ENCODE measurements at places on chromosomes 1 and 21. TPM values are rescaled to one million over a fixed set of nuclear protein-coding genes. Genes with fewer than 3 reads are reported as not detected.

GRCh38 chr1:17757426-17757825, 2.3 kb downstream of the ACTL8 start:
- DNase-seq = no peak
- H3K27me3 ChIP-seq = no peaks in the 10 kb centered on the region
- no peaks in the 10 kb centered on the region for H3K36me3 ChIP-seq
- no peak overlapping the region for H3K27ac ChIP-seq

- H3K36me3 ChIP-seq = peaks cover 55% of the 10 kb centered on the region
- H3K27me3 ChIP-seq = no peaks in the 10 kb centered on the region
Observed at GRCh38 chr1:22527555-22528296, 35.6 kb upstream of the EPHA8 start.

- H3K27me3 ChIP-seq = no peaks in the 10 kb centered on the region
- H3K4me3 ChIP-seq = no peak overlapping the region
- H3K36me3 ChIP-seq = peaks cover 94% of the 10 kb centered on the region
Observed at GRCh38 chr1:35449334-35450008, 107.7 kb downstream of the KIAA0319L start.

- H3K27me3 ChIP-seq = no peaks in the 10 kb centered on the region
- no peak for DNase-seq
- H3K4me1 ChIP-seq = peaks cover 11% of the 10 kb centered on the region
- H3K27ac ChIP-seq = no peak overlapping the region
Observed at GRCh38 chr1:81998165-81998564, 197.4 kb downstream of the ADGRL2 start.

GRCh38 chr1:47849591-47850261, 147.5 kb downstream of the TRABD2B start:
- H3K4me3 ChIP-seq = no peak overlapping the region
- DNase-seq = no peak
- no peaks in the 10 kb centered on the region for H3K36me3 ChIP-seq
- no peak overlapping the region for H3K27ac ChIP-seq
- no peaks in the 10 kb centered on the region for H3K27me3 ChIP-seq

GRCh38 chr1:37732111-37732780, 32.7 kb downstream of the EPHA10 start:
- no peaks in the 10 kb centered on the region for H3K36me3 ChIP-seq
- no peak overlapping the region for H3K4me3 ChIP-seq
- H3K27ac ChIP-seq = no peak overlapping the region

- no peaks in the 10 kb centered on the region for H3K36me3 ChIP-seq
- H3K27ac ChIP-seq = no peak overlapping the region
- H3K4me1 ChIP-seq = no peaks in the 10 kb centered on the region
- no peak for DNase-seq
- no peak overlapping the region for H3K4me3 ChIP-seq
Observed at GRCh38 chr1:38225745-38226144, 179.2 kb upstream of the POU3F1 start.

DNA sequence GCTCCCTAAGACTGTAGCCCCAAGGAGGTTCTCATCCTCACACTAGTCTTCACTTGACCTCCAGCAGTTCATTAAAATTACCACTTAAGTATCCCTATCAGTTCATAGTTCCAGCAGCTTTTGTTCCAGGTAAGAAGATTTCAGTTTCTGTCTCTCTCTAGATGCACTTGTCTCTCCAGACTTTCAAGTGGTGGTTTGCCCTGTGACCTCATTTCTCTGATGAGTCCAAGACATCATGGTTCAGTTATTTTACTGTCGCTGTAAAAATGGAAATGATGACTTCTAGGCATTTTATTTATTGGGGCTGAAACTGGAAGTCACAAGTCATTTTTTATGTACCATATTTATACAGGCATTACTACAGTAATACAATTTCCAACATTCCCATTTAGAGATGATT, 17.9 kb upstream of the RGS18 start:
- no peaks in the 10 kb centered on the region for H3K27me3 ChIP-seq
- no peak overlapping the region for H3K4me3 ChIP-seq
- no peak overlapping the region for H3K27ac ChIP-seq
- H3K4me1 ChIP-seq = no peaks in the 10 kb centered on the region

- no peaks in the 10 kb centered on the region for H3K4me1 ChIP-seq
- H3K4me3 ChIP-seq = no peak overlapping the region
- DNase-seq = no peak
- H3K27ac ChIP-seq = no peak overlapping the region
Observed at GRCh38 chr1:186534401-186534800, 73.5 kb upstream of the PDC start.

GRCh38 chr1:217188280-217189237, 442.3 kb downstream of the GPATCH2 start:
- no peaks in the 10 kb centered on the region for H3K36me3 ChIP-seq
- no peak overlapping the region for H3K27ac ChIP-seq
- H3K4me1 ChIP-seq = no peaks in the 10 kb centered on the region
- DNase-seq = no peak

GRCh38 chr1:6052543-6053205, 7.0 kb downstream of the KCNAB2 start:
- H3K36me3 ChIP-seq = no peaks in the 10 kb centered on the region
- no peaks in the 10 kb centered on the region for H3K27me3 ChIP-seq
- no peak for DNase-seq
- H3K4me3 ChIP-seq = no peak overlapping the region
- no peaks in the 10 kb centered on the region for H3K4me1 ChIP-seq

- no peaks in the 10 kb centered on the region for H3K36me3 ChIP-seq
- no peaks in the 10 kb centered on the region for H3K27me3 ChIP-seq
- DNase-seq = no peak
- no peak overlapping the region for H3K4me3 ChIP-seq
- peaks cover 9% of the 10 kb centered on the region for H3K4me1 ChIP-seq
Observed at GRCh38 chr1:64623750-64624191, 121.1 kb upstream of the RAVER2 start.

DNA sequence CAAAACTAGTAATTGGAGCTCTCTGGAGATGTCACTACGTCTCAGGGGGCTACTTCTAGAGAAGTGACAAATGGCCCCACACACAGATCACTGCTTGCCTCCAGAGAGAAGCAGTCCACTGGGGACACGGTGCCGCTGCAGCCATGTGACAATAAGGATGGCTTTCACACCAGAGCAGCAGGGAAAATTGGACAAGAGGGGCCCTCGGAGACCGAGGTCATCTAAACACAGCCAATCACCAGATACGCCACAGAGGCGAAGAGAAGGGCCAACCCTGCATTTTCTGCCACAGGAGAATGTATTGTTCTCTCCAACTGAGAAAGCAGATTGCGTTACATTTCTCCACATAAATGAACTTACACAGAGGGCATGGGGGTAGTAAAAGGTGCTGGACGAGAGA, 51.2 kb upstream of the TIAM1 start:
- no peaks in the 10 kb centered on the region for H3K36me3 ChIP-seq
- H3K27me3 ChIP-seq = no peaks in the 10 kb centered on the region
- no peak overlapping the region for H3K4me3 ChIP-seq
- H3K27ac ChIP-seq = no peak overlapping the region
- DNase-seq = no peak

DNA sequence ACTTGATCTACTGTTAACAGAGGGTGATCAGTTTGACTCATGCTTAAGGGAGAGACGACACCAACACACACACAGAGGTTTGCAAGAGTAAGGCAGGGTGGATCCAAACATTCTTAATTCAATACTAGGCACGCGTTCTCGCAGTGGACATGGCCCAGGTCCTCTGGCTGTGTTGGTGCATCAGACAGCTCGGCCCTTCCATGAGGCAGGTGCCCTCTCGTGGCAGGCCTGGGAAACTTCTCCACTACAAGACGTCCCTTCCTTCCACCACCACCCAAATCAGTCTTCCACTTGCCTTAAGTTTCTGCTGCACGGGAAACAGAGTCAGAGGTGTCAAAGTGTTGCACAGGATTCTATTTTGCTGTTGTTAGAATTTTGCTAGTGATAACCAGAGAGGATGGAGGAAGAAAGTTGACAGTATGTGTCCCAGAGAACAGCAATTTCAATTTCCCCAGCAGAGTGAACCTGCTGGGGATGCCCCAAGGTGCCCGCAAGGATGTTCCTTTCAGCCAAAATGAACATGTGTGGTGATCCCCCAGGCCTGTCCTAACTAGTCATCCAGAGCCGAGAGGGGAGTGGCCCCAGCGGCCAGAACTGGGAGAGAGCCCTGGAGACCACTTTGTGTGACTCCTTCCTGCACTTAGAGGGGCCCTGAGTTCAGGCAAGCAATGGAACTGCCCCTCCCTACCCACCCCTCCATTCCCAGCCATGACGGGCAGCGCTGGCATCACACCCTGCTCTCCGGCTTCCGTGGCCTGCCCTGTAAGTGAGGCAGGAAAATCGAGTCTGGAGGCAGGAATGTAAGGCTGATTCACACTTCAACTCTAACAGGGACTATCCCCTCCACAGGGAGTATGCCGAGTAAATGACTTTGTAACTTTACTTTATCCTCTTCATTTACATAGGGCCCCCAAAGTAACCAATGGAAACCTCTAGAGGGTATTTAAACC, 34.8 kb downstream of the MX1 start:
- H3K27ac ChIP-seq = peak overlapping the region; percentile 50
- H3K4me3 ChIP-seq = no peak overlapping the region
- no peak for DNase-seq

DNA sequence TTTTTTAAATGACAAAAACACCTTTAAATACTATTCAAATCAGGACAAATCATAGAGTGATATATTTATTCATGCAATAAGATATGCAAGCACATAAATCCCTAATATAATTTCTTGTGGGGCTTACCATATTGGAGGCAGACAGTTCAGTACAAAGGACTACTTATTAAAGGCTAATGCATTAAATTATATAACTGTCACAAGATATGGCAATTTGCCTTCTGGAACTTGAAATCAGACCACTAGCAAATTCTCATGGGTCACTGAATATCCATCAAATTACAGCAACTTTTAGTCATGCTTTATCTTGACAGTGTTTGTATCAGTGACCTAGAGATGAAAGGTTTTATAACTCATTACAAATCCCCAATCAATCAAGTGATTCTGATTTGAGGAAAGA, 54.1 kb upstream of the NCAM2 start:
- H3K27ac ChIP-seq = no peak overlapping the region
- H3K36me3 ChIP-seq = no peaks in the 10 kb centered on the region
- no peak for DNase-seq
- H3K4me1 ChIP-seq = no peaks in the 10 kb centered on the region
- no peak overlapping the region for H3K4me3 ChIP-seq
- H3K27me3 ChIP-seq = no peaks in the 10 kb centered on the region

GRCh38 chr1:14167884-14168283, 430.6 kb upstream of the KAZN start:
- H3K27ac ChIP-seq = no peak overlapping the region
- no peak for DNase-seq
- H3K4me1 ChIP-seq = peaks cover 5% of the 10 kb centered on the region
- no peaks in the 10 kb centered on the region for H3K36me3 ChIP-seq
- H3K4me3 ChIP-seq = no peak overlapping the region

GRCh38 chr21:30758306-30758705, 3.1 kb upstream of the KRTAP21-1 start:
- no peaks in the 10 kb centered on the region for H3K4me1 ChIP-seq
- DNase-seq = no peak
- H3K27ac ChIP-seq = no peak overlapping the region
- no peak overlapping the region for H3K4me3 ChIP-seq
- H3K27me3 ChIP-seq = no peaks in the 10 kb centered on the region
- no peaks in the 10 kb centered on the region for H3K36me3 ChIP-seq

- peaks cover 3% of the 10 kb centered on the region for H3K27me3 ChIP-seq
- no peak overlapping the region for H3K4me3 ChIP-seq
- no peak overlapping the region for H3K27ac ChIP-seq
- no peaks in the 10 kb centered on the region for H3K4me1 ChIP-seq
- DNase-seq = no peak
- no peaks in the 10 kb centered on the region for H3K36me3 ChIP-seq
Observed at GRCh38 chr1:245220381-245220985, 65.7 kb downstream of the KIF26B start.

- no peaks in the 10 kb centered on the region for H3K4me1 ChIP-seq
- H3K27me3 ChIP-seq = no peaks in the 10 kb centered on the region
Observed at GRCh38 chr1:33560680-33561079, 88.2 kb downstream of the ZSCAN20 start.

- no peak for DNase-seq
- H3K27ac ChIP-seq = no peak overlapping the region
- no peak overlapping the region for H3K4me3 ChIP-seq
- no peaks in the 10 kb centered on the region for H3K36me3 ChIP-seq
Observed at GRCh38 chr21:28742527-28742926, 250.2 kb downstream of the LTN1 start.

DNA sequence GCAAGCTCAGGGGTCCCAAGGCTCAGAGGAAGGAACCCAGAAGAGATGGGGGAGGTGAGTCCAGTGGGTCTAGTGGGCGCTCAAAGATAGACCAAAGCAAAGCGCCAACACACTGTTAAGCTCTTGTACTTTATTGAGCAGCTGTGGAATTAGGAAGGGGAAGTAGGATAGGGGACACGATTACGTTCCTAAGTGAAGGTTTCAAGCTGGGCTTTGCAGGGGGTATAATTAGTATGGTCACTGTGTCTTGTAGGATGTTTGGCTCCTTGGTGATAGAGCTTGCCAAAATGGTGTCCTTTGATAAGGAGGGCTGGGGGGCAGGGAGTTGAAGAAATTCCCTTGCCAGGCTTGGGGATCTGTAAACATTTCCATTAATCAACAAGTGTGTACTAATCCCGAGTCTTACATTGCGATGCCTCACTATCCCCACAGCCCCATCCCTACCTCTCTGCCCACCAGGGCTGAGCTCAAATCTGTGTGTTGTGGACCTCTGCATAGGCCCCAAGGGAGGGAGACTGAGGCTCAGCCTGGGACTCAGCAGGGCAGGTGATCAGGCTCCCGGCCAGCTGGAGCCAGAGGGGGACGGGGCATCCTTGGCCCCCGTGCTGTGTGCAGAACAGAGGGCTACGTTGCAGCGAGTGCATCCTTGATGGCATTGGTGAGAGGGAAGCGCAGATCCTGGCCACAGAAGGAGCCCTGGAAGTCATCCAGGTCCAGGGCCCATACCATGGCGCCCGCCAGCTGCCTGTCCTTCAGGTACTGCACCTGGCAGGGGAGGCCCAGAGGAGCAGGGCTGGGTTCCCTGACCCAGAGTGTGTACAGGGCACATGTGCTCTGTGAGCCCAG, 3.4 kb upstream of the MYBPH start:
- no peak overlapping the region for H3K27ac ChIP-seq
- H3K4me3 ChIP-seq = no peak overlapping the region
- no peaks in the 10 kb centered on the region for H3K27me3 ChIP-seq
- no peaks in the 10 kb centered on the region for H3K36me3 ChIP-seq

- H3K36me3 ChIP-seq = no peaks in the 10 kb centered on the region
- H3K4me1 ChIP-seq = no peaks in the 10 kb centered on the region
- no peak for DNase-seq
- peak overlapping the region; percentile 84 for H3K27ac ChIP-seq
- peak overlapping the region; percentile 55 for H3K4me3 ChIP-seq
Observed at GRCh38 chr1:89199525-89200031, 836 bp upstream of the GBP4 start.

The CFHR5 gene
- total RNA-seq = not detected

The SLC27A3 gene
- 7.6 TPM for total RNA-seq

The PM20D1 gene
- total RNA-seq = not detected

The LRRC71 gene
- not detected for total RNA-seq

The PCBP3 gene
- not detected for total RNA-seq

The GBP5 gene
- total RNA-seq = 6.4 TPM

The PDZK1 gene
- not detected for total RNA-seq

The UBXN10 gene
- total RNA-seq = 5.5 TPM
